ENCODE measurements at places on chromosomes 1 and 21. TPM values are rescaled to one million over a fixed set of nuclear protein-coding genes. Genes with fewer than 3 reads are reported as not detected.

DNA sequence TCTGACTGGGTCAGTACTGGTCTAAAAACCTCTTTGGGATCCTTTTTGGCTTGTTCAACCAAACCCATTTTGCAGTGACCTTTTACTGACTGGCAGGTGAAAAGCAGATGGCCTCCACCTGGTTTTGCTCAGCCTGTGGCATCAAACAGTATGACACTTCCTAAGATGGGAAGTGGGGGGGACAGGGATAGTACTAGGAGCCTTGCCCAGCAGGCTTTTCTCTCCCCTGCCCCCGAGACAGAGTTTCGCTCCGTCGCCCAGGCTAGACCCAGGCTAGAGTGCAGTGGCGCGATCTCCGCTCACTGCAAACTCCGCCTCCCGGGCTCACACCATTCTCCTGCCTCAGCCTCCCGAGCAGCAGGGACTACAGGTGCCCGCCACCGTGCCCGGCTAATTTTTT is 18.3 kb downstream of the INTS3 start:
- no peaks in the 10 kb centered on the region for H3K27me3 ChIP-seq
- H3K4me3 ChIP-seq = no peak overlapping the region
- no peak overlapping the region for H3K27ac ChIP-seq
- no peaks in the 10 kb centered on the region for H3K36me3 ChIP-seq

DNA sequence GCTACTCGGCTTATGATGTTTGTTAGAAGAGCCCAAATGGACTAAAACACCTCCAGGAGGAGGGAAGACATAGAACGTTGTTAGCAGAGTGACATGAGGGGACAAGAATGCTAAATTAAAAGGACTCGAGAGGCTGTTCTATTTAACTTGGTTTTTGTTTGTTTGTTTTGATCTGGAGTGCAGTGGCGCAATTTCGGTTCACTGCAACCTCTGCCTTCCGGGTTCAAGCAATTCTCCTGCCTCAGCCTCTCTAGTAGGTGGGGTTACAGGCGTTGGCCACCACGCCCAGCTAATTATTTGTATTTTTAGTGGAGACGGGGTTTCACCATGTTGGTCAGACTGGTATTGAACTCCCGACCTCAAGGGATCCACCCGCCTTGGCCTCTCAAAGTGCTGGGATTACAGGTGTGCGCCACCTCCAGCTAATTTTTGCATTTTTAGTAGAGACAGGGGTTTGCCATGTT is 5.1 kb upstream of the HNRNPU start:
- no peak overlapping the region for H3K4me3 ChIP-seq
- no peaks in the 10 kb centered on the region for H3K27me3 ChIP-seq
- H3K27ac ChIP-seq = no peak overlapping the region
- no peak for DNase-seq
- no peaks in the 10 kb centered on the region for H3K36me3 ChIP-seq
- H3K4me1 ChIP-seq = no peaks in the 10 kb centered on the region

DNA sequence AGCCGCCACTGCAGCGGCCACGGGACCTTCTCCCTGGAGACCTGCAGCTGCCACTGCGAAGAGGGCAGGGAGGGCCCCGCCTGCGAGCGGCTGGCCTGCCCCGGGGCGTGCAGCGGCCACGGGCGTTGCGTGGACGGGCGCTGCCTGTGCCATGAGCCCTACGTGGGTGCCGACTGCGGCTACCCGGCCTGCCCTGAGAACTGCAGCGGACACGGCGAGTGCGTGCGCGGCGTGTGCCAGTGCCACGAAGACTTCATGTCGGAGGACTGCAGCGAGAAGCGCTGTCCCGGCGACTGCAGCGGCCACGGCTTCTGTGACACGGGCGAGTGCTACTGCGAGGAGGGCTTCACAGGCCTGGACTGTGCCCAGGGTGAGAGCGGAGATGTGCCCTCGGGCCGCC is 11.7 kb downstream of the TNN start:
- no peak for DNase-seq
- H3K36me3 ChIP-seq = no peaks in the 10 kb centered on the region
- H3K27me3 ChIP-seq = no peaks in the 10 kb centered on the region
- H3K4me3 ChIP-seq = no peak overlapping the region

GRCh38 chr21:43916691-43917514 is 51.9 kb downstream of the AGPAT3 start:
- H3K27ac ChIP-seq = no peak overlapping the region
- DNase-seq = no peak
- peak overlapping the region; percentile 6 for H3K4me3 ChIP-seq

The AGMAT gene
- not detected for total RNA-seq
